ENCODE measurements at places on chromosomes 12 and 14. TPM values are rescaled to one million over a fixed set of nuclear protein-coding genes. Genes with fewer than 3 reads are reported as not detected.

Gene GUCY2C
- not detected for total RNA-seq

Gene BRF1
- total RNA-seq, result 33.3 TPM

Gene ALX1
- not detected for total RNA-seq

Gene SLC39A5
- not detected for total RNA-seq

Gene FOXA1
- not detected for total RNA-seq

Gene KLRC2
- not detected for total RNA-seq

Gene HCAR2
- not detected for total RNA-seq

Gene ZNF268
- 22.3 TPM for total RNA-seq

Gene TPPP2
- not detected for total RNA-seq

Gene ERP29
- 26.6 TPM for total RNA-seq

Gene EIF2B1
- total RNA-seq, result 43.1 TPM

Gene TMEM119
- total RNA-seq, result 104 TPM

Gene OAS3
- total RNA-seq, result 7.4 TPM

Gene TAS2R30
- total RNA-seq, result 9.2 TPM

Gene NXPH4
- 1.8 TPM for total RNA-seq

Gene TAS2R42
- not detected for total RNA-seq

Gene C12orf50
- total RNA-seq, result not detected

Gene TUNAR
- total RNA-seq, result not detected

Gene RHOF
- total RNA-seq, result 9.9 TPM

Gene OR4Q2
- not detected for total RNA-seq

Gene ADAM21
- total RNA-seq, result 0.29 TPM

Gene FBRSL1
- 7.4 TPM for total RNA-seq

Gene GAS2L3
- total RNA-seq, result 8.3 TPM

Gene KRT86
- total RNA-seq, result not detected

Gene PTCSC3
- not detected for total RNA-seq

Gene PLEKHD1
- total RNA-seq, result not detected

Gene HELB
- total RNA-seq, result 3.4 TPM
